NCI-H524 treated with DMSO at 0.1 percent for 48 hours (cell line): ENCODE measurements at places on chromosomes 11 and 22.
A peak's percentile ranks its signal among the peaks of the same experiment; 100 is the strongest.

DNA sequence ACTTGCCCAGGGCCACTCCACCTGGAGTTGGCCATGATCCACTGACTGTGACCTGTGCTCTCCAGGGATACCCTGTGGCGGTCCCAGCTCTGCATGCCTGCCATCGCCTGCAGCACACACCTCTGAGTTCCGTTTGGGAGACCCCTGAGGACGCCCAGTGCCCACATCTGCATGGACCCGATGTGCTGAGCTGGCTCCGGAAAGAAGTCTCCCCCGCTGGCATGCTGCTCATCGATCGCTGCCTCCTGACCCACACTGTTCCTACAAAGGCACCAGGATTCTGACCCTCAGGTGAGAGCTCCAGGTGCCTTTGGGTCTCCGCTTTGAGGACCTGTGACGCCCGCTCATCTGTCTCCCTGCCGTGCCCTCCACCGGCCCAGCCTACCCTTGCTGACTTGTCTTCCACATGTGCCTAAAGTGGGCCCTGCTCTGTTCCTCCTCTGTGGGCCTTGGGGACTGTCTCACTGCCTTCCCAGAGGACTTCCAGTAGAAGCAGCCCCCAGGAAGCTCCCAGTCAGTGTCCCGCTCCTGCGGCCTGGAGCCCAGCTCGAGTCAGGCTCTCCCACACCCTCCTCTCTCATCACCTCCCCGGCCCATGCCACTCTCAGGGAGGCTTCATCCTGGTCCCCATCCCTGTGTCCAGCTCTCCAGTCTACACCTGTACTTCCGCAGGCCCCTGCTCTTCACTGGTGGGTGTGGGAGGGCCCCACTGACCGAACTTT is 5.9 kb upstream of the SLC25A1 start:
- DNase-seq, result no peak

GRCh38 chr11:12243911-12244550 is 133.3 kb upstream of the PARVA start:
- peak; percentile 42 for DNase-seq

DNA sequence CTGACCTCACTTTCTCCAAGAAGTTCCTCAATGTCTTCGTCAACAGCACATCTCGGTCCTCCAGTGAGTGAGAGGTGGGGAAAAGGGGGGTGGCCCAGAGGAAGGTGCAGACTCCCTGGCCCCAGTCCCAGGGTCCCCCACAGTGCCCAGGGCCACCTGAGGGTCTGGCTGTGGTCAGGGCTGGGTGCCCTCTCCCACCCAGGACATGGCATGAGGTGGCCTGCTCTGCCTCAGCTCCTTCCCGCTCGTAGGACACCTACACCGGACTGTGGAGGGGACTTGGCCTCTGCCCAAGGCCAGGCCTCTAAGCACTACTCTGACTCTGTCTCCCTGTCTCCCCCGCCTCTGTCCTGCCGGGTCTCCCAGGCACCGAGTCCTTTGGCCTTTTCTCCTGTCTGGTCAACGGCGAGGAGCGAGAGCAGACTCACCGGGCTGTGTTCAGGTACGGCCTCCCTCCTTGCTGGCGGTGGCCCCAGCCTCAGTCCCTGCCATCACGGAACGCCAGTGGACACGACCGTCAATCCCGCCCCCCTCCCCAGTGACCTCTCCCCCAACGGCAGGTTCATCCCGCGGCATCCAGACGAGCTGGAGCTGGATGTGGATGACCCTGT is 4.5 kb downstream of the MAPK8IP2 start:
- DNase-seq, result no peak

- peak; percentile 69 for DNase-seq
Observed at GRCh38 chr11:64688534-64688982, 34.4 kb downstream of the NRXN2 start.

- DNase-seq, result no peak
Observed at GRCh38 chr22:39433476-39434242, 23.2 kb upstream of the MGAT3 start.

DNA sequence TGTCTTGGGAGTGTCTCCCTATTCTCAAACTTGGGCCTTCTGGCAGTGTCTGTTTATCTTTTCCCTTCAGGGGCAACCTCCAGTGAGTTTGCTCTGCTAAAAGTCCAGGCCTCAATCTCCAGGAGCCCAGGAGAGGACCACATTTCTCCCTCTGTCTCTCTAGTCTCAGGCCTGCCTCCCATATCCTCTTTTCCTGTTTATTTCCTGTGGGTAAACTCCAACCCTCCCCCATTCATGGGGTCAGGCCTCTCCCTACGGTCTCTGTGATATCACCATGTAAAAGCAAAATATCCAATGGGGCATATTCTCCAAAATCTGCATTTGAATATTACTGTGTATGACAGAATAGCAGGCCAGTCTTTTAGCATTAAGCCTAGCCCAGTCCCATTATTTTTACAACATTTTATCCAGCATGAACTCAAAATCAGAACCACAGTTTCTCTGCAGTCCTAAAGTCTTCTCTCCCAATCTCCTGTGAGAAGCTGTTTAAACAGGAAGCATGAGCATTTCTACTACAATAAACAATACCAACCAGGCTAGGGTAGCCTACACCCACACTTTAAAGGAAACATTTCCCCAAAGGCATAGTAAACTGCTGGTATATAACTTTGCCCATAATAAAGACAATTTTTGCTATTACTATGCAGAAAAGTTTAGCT is 18.0 kb upstream of the TMEM135 start:
- no peak for DNase-seq

- no peak for DNase-seq
Observed at GRCh38 chr22:40055143-40055883, 60.6 kb downstream of the FAM83F start.

GRCh38 chr11:47105974-47106373 is 70.7 kb downstream of the ARFGAP2 start:
- no peak for DNase-seq

DNA sequence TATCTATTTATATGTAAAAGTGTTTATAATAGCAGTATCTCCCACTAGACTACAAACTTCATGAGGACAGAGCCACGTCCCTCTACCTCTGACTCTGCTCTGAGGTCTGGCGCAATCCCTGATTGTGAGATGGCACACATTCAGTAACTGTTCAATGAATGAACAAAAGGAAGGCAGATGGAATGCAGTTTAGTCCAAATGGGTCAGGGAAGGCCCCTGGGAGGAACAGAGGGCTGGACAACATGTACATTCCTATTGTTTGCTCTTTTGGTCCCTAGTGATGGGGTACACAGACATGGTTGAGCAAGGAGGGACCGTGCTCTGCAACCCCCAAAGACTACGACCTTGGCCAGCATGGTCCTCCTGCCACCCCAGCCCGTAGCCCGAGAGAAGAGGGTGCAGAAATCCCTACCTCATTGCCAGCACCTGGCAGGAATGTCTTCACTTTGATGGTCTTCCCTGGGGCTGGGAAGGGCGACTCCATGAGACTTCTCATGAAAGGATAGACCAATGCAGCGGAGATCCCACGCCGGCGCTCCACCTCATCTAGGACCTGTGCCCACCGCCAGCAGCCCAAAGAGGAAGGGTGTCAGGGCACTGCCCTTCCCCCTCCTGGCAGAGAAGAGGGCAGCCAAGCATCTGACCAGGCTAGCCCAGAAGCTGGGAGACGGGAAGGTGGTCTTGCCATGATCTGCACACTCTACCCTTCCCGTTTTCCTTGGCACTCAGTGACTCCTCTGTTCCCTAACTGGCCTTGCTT is 24.3 kb downstream of the RPL27A start:
- DNase-seq, result no peak

- no peak for DNase-seq
Observed at GRCh38 chr22:29735416-29735815, 15.6 kb downstream of the CABP7 start.

DNA sequence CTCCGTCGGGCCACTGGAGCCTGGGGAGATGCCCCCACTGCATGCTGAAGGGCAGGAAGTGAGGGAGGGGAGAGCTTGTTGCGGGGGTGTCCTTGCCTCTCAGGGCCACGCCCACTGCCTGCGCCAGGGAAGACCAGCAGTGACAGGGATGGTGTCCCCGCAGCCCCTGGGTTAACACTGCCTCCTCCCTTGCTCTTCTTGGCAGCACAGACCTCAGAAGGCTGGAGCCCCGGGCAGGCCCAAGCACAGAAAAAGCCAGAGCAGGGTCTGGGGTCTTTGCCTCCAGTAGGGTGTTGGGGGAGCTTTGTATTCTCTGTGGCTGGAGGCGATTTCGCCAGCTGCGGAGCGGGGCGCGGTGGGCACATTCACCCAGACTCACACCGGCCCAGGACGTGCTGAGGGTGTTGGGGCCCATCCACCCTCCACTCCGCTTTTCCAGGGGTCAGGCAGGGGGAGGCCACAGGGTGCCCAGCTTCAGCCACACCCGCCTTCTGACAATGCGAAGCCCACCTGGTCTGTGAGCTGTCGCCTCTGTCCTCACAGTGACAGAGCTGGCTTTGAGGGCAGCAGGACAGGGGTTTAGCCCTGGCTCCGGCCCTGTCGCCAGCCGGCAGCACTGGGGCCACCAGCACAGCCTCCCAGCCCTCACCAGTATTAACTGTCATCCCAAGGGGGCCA is 83.7 kb downstream of the CDKN1C start:
- no peak for DNase-seq
